ENCODE measurements at places on chromosomes 2 and 18. TPM values are rescaled to one million over a fixed set of nuclear protein-coding genes. Genes with fewer than 3 reads are reported as not detected.
A peak's percentile ranks its signal among the peaks of the same experiment; 100 is the strongest.

DNA sequence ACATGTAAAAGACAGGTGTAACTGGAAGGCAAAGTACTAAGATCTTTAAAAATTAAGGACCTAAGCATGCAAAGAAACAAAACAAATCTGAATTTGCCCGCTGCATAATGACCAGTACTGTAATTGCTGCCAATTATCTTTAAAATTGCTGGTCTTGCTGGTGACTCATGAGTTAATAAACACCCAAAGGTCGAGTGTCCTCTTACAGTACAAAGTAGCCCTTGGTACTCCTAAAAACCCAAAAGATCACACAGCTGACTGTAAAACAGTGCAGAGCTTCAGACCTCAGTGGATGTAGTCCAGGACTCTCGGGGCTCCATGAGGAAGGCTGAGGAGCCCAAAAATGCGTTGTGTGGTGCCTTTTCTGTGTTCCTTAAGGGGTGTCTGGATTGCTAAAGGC, 308.7 kb downstream of the CNTNAP5 start:
- DNase-seq = no peak

DNA sequence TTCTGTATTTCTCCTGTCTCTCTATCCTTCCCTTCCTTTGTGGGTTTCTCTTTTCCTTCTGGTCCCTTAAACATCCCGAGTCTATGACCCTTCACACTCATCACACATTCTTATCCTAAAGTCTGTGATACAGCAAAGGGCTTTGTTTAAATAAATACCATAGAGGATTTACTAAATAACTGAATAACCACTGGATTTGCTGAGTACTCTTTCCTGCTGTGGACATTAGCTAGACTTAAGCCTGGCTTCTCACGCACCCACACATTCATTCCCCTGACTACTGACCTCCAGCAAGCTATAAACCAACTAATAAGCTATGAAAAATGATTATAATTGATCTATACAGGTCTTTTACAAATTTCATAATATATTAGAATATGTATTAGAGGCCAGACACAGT, 76.6 kb downstream of the COL4A3 start:
- no peak for DNase-seq

GRCh38 chr2:172084645-172085459, 455 bp upstream of the DLX1 start:
- peak; percentile 83 for DNase-seq

DNA sequence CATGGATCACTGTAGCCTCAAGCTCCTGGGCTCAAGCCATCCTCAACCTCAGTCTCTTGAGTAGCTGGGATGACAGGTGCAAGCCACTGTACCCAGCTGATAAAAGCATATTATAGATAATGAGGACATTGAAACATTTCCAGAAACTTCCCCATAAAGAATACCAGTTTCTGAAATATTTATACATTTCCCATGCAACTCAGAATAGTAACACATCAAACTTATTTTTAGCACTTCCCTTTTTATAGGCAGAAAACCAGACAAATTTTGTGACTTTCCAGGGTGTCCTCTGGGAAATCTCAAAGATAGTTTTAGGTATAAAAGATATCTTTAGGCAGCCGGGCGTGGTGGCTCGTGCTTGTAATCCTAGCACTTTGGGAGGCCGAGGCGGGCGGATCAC, 25.1 kb upstream of the DPYSL5 start:
- DNase-seq = no peak

DNA sequence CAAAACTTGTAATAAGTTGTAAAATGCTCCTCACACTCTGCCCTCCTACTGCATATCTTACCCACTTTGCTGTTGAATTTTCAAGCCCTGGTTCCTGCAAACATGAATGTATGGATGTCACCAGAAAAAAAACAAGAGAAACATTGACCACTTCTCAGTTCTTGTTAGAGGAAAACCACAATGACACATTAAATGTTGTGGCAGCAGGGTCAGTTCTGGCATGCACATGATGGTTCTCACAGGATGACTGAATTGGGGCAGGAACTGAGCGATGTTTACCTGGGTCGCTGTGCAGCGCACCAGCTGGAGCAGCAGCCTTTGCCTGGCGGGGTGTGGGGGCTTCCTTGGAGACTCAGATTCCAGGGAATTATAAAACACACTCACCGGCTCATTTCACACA, 14.0 kb upstream of the PRKCE start:
- no peak for DNase-seq

GRCh38 chr2:161307676-161308075, 549 bp upstream of the PSMD14 start:
- DNase-seq = no peak

DNA sequence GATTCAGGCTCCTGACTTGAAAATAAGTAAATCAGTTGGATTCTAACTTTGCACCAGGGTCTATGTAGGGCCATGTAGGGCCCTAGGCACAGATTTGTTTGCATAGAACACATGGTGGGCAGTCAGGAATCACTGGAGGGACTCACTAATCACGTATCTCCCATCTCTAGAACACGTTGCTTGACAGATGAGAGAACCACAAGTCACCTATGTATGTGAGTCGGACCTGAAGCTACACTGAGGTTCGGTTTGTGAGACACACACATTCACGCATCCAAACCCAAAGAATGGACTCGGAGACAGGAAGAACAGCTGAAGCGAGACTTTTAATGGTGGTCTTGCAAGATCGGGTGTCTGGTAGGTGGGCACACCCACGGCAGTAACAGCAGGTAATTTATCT, 157.0 kb downstream of the ZNF516 start:
- DNase-seq = no peak

DNA sequence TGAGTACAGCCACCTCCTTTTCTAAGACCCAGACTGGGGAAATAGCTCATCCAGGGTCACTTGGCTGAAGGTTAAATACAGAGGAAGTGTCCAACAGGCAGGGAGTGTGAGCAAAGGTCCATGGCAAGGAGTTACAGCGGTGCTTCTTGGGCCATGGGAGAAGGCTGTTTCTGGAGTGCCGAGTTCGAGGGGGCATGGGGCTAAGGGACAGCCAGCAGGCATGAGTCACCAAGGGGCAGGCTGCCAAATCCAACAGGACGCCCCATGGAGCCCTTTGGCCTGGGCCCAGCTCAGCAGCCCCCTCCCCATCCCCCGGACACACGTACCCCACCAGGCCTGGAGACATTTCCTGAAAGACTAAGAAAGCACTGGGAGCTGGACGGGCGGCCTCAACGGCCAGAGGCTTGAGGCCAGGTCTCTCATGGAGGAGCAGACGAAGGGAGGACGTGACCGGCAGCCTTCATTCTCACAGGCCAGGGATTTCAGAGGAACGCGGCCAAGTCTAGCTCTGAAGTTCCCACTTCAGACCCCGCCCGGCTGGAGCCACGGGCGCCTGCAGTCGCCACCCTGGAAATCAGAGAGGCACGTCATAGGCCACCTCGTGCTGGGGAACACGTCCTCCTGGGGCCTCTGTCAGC, 160.4 kb downstream of the SMAD7 start:
- no peak for DNase-seq

- no peak for DNase-seq
These were observed 83.8 kb downstream of the NPAS2 start for GRCh38 chr2:100903534-100904258.

GRCh38 chr2:182817558-182817957, 48.9 kb downstream of the FRZB start:
- no peak for DNase-seq

DNA sequence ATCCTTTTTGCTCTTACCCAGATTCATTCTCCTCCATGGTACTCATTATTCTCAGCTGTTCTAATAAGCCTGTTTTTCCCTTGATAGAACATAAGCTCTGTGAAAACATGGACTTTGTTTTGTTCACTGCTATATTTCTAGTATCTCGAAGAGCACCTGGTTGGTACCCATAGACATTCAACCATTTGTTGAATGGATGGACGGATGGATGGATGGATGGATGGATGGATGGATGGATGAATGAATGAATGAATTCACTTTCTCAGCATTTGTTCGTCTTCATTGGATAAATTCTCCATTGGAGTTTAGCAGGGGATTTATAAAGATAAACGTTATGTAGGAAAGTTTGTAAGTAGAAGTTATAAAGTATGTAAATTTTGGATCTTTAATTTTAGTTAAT, 2.9 kb downstream of the FAM171B start:
- no peak for DNase-seq

DNA sequence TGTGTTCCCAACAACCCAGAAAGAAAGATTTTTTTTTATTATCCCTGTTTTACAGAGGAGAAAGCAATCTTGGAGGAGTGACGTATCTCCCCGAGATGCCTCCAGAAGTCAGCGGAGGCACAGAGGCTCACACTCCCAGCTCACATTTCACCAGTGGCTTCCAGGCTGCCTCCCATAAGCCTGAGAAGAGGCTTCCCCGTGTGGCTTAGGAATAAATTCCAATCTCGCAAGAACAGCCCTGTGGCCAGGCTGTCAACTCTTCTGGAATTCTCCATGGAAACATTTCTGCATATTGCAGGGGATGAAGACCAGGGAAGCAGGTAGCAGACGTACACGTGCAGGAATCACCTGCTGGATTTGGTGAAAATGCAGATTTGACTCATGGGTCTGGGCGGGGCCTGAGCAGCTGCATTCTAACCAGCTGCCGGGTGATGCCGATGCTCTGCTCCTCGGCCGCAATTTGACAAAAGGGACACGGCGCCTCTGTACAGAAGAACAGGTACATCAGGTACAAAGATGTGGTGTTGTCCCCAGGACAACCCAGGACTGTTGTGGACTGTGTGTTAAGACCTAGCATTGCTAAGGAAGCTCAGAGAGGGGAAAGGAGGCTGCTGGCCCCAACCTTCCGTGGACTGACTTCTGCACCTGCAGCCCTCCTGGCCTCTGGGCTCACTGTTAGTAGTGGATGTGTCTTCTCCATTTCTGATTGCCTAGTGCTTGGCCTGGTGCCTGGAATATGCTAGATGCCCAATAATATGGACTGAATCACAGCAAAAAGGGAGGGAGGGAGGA, 114.2 kb upstream of the ID2 start:
- DNase-seq = no peak

- no peak for DNase-seq
These were observed 213.4 kb downstream of the CDH20 start for GRCh38 chr18:61546590-61546989.

DNA sequence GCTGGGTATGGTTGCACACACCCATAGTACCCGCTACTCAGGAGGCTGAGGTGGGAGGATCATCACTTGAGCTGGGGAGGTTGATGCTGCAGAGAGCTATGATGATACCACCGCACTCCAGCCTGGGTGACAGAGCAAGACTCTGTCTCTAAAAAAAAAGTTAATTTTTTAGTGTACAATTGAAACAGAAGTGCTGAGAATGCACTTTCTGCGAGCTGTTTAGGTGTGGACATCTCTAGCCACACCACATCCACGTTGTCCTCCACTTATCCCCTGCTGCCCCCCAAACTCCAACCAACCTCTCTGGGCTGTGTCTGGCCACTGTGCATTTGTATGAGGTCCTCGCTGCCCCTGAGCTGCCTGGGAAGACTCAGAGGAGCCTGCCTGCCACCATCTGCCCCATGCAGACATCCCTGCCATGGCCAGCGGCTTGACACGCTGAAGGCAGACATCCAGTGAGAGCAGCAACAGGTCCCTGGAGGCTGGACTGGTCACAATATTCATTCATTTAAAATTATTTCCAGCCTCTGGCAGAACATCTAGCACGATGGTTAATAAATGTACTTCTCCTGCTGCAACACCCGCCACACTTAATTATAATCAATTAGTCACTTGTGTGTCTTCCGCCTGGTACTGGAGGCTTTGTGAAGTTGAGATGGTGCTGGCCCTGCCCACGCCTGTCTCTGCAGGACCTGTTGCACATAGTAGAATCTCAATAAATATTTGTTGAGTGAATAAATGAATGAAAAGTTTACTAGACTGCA, 3.7 kb upstream of the AFF3 start:
- DNase-seq = no peak

Gene MARCHF4
- polyA plus RNA-seq = 0.08 TPM

Gene SLC9A2
- polyA plus RNA-seq = 8.0 TPM
